ENCODE measurements at places on chromosomes 7 and 10. TPM values are rescaled to one million over a fixed set of nuclear protein-coding genes. Genes with fewer than 3 reads are reported as not detected.

- H3K4me1 ChIP-seq: no peaks in the 10 kb centered on the region
- no peak overlapping the region for H3K4me3 ChIP-seq
- no peak overlapping the region for H3K27ac ChIP-seq
- H3K27me3 ChIP-seq: no peaks in the 10 kb centered on the region
- DNase-seq: no peak
- no peaks in the 10 kb centered on the region for H3K36me3 ChIP-seq
Observed at GRCh38 chr7:134919240-134919641, 67.1 kb upstream of the AGBL3 start.

Gene SEMA3C
- not detected for polyA plus RNA-seq

Gene NEUROD6
- polyA plus RNA-seq: not detected

- no peaks in the 10 kb centered on the region for H3K27me3 ChIP-seq
- no peak for DNase-seq
- H3K36me3 ChIP-seq: no peaks in the 10 kb centered on the region
- H3K4me3 ChIP-seq: no peak overlapping the region
- H3K27ac ChIP-seq: no peak overlapping the region
Observed at GRCh38 chr7:133662830-133663229, 410.0 kb downstream of the EXOC4 start.

GRCh38 chr10:13990392-13990805 is 340.3 kb downstream of the FRMD4A start:
- DNase-seq: no peak
- no peaks in the 10 kb centered on the region for H3K27me3 ChIP-seq
- no peak overlapping the region for H3K27ac ChIP-seq
- H3K4me1 ChIP-seq: peaks cover 28% of the 10 kb centered on the region
- H3K4me3 ChIP-seq: no peak overlapping the region

Measured in CD4-positive, alpha-beta memory T cell (primary cell).